ENCODE measurements at places on chromosomes 5 and 9.
A peak's percentile ranks its signal among the peaks of the same experiment; 100 is the strongest.

GRCh38 chr5:369151-369868 is 47.8 kb downstream of the AHRR start:
- DNase-seq, result no peak

GRCh38 chr9:36823934-36824333 is 210.1 kb downstream of the PAX5 start:
- no peak for DNase-seq

GRCh38 chr9:133583586-133583985 is 25.6 kb downstream of the FAM163B start:
- no peak for DNase-seq

DNA sequence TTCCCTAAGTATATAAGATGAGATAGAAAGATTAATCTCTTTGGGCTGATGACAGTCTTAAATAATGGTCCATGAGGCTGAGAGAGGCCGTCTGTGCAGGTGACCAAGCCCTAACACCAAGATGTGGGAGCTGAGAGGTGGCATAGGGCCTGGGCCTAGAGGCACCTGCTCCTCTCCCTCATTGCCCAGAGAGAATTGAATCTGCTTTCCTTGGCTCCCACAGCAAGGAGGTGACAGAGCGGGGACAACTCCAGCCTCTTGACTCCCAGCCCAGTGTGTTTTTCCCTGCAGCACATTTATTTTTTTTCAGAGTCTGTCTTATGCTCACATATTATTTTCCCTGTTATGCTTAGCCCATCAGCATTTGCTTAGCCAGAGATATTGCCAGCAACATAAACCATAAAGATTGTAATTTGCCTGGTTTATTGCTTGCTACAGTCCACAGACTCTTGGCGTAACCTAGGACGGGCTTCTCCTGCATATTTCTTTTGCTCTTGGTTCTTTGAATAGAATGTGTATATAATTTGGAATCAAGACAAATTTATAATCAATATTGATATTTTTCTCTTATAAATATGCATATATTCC is 105.6 kb downstream of the NTRK2 start:
- no peak for DNase-seq

- no peak for DNase-seq
Measured at GRCh38 chr9:134361843-134362414, 35.7 kb downstream of the RXRA start.

GRCh38 chr5:2451100-2451499 is 300.4 kb downstream of the IRX2 start:
- no peak for DNase-seq

- DNase-seq, result no peak
Measured at GRCh38 chr5:56328753-56329560, 95.8 kb upstream of the ANKRD55 start.

DNA sequence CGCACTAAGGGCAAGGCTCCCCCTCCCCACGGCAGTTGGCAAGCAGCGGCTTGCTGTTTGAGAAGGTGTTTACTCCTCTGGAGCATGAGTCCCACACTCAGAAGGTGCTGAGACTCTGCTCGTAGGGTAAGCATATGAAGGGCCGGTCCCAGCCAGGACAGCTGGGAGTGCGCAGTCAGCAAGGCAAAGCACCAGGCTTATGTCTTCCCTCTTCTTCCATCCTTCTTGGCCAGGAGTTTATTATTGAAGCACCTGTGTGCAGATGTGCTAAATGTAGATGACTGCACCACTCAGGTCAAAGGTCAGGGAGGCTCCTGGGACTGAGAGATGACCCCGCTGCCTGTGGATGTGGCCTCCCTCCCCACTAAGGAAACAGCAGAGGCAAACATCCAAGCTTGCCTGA is 27.0 kb upstream of the CDKN2AIPNL start:
- DNase-seq, result no peak

DNA sequence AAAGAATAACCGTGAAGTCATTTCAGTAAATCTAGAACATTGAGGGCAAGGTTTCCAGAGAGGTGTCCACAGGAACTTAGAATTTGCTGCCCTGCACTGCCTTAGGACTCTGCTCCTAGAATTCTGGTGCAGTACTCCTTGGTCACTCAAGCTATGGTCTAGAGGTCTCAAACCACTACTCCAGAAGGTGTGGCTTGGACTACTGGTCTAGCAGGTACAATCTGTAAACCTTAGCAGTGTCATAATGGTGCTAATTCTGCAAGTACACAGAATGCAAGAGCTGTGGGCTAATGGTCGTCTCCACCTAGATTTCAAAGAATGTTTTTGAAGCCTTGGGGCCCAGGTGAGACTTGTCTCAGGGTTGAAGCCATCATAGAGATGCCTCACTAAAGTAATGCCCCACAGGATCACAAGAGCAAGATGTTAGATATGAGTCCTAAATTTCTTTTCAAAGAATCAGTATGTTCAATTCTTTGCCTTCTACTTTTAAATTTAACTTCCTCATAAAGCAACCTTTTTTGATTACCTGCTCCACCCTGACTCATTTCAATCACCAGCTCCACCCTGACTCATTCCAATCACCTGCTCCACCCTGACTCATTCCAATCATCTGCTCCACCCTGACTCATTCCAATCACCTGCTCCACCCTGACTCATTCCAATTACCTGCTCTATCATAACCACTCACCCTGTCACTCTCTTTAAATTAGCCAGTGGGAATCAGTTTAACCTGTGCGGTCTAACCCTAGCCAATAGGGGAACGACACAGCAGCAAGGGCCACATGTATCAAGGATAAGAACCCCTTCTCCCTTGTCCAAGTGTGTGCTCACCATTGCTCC is 1111.8 kb upstream of the ACO1 start:
- DNase-seq, result no peak

DNA sequence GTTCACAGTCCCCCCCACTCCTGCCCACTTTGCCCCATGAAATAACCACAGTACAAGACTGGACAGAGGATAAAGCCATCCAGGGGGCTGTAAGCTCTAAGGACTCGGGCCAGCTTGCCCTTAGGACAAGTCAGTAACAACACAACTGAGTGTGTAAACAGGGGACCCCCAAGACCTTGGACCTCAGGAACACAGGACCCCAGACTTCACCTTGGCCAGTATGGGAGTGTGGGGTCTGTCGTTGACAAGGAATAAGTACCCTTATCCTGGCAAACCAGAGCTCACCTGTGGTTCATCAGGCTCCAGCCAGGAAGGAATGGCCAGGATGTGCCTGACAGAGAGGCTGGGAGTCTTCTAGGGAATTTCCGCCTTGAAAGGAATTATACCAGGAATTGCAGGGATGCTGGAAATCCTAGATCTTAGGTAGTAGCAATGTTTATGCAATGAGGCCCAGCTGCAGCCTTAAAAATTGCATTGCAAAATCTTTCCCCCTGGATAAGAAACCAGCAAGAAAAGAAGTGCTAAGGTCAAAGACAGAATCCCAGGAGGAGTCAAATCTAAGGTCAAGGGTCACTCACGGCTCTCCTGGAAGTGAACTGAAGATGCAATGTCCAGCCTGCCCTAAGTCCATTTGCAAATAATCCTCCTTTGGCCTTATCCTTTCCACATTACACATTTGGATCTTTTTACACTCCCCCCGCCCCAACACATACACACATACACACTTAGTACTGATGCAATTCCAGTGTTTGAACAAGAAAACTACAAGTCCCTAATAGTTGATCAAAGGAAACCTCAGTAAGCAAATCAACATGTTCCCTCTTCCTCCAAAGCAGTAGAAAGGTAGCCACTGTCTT is 27.3 kb upstream of the TDRD7 start:
- DNase-seq, result no peak

DNA sequence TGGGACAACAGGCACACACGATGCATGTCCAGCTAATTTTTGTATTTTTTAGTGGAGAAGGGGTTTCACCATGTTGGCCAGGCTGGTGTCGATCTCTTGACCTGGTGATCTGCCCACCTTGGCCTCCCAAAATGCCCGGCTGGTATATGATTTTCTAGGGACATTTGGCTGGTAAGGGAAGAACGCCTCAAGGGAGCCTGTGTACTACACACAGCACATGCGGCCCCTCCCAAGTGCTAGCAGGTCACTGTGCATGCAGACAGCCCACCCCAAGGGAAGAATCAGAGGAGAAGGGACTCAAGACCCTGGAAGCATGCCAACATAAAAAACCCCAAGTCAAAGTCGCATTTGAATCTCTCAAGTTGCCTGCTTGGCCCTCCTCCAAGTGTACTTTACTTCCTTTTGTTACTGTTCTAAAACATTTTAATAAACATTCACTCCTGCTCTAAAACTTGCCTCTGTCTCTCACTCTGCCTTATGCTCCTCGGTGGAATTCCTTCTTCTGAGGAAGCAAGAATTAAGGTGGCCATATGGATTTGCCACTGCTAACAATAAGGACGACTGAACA is 24.3 kb upstream of the OTULINL start:
- no peak for DNase-seq

GRCh38 chr9:108780942-108781734 is 74.6 kb downstream of the ACTL7B start:
- peak; percentile 26 for DNase-seq

DNA sequence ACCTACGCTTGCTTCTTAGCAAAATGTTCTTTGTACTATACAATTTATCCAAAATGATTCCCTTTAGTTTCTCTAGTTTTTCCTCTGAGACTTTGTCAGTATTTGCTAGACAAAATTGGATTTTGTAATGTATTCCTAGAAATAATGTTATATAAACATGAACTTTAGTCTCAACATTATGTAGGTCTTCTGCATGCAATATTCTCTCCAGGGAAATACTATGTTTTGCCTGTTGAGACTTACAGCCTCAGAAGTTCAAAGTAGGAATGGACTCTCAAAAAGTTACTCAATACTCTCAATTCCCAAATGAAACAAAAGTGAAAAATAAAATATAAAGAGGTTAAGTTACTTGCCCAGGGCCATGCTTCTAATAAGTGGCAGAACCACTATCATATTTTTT is 24.8 kb upstream of the SMC2 start:
- no peak for DNase-seq

GRCh38 chr9:122949696-122950095 is 8.9 kb downstream of the RABGAP1 start:
- no peak for DNase-seq

DNA sequence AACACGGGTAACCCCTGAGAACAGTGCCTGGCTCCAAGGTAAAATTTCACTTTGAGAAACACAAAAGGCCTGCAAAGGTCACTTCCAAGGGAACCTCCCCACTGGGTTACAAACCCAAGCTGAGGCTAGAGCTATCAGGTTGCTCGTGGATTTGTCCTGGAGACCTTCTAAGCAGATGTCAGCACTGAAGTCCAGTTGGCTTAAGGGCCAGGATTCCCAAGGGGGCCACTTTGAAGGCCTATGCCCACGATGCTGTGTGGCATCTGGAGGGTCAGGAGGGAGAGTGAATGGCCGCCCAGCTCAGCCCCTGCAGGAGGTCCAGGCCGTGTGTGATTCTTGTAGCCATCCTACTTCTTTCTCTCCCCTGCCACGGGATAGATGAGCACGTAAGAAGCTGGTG is 100.2 kb upstream of the FSTL4 start:
- no peak for DNase-seq

- no peak for DNase-seq
Measured at GRCh38 chr9:13358128-13358527, 78.6 kb upstream of the MPDZ start.

Data from NCI-H1694 treated with DMSO at 0.1 percent for 48 hours (cell line).